ENCODE measurements at places on chromosomes 13 and 19. TPM values are rescaled to one million over a fixed set of nuclear protein-coding genes. Genes with fewer than 3 reads are reported as not detected.

ACER1 gene
- total RNA-seq, result not detected

RB1 gene
- total RNA-seq, result 37.3 TPM

HCN2 gene
- total RNA-seq, result 1.6 TPM

KLF1 gene
- total RNA-seq, result not detected

DCLK1 gene
- total RNA-seq, result 6.7 TPM

GSX1 gene
- total RNA-seq, result not detected

NOVA2 gene
- total RNA-seq, result 11.1 TPM

IFNL1 gene
- total RNA-seq, result not detected

SCAF1 gene
- total RNA-seq, result 19.4 TPM

IGFL1 gene
- not detected for total RNA-seq

All from vein endothelial cell (primary cell).